Mammary epithelial cell (primary cell): ENCODE measurements at places on chromosomes 5 and 9. TPM values are rescaled to one million over a fixed set of nuclear protein-coding genes. Genes with fewer than 3 reads are reported as not detected.

THG1L gene
- 9.7 and 13.5 TPM in 2 replicates for total RNA-seq

ITGA2 gene
- 191 TPM for total RNA-seq

BAAT gene
- total RNA-seq, result 0.17 TPM

DCTN4 gene
- total RNA-seq, result 69.2 and 70.9 TPM in 2 replicates

DMRT3 gene
- not detected for total RNA-seq

ERBIN gene
- total RNA-seq, result 102 TPM

REXO4 gene
- 33.1 and 34.4 TPM in 2 replicates for total RNA-seq

PTGDS gene
- total RNA-seq, result 2.2 TPM

NAIP gene
- 5.2 and 5.7 TPM in 2 replicates for total RNA-seq

FAM81B gene
- not detected in 2 replicates for total RNA-seq

BTNL3 gene
- not detected for total RNA-seq

MLLT3 gene
- 8.8 TPM for total RNA-seq

ANKDD1B gene
- total RNA-seq, result 1.5 TPM

PCAT7 gene
- not detected in 2 replicates for total RNA-seq

PCDHGB2 gene
- total RNA-seq, result 1.7 TPM

AUH gene
- 10.9 and 17.4 TPM in 2 replicates for total RNA-seq

RANBP6 gene
- 23.3 TPM for total RNA-seq

DAB2IP gene
- 103 TPM for total RNA-seq

ACTBL2 gene
- total RNA-seq, result 0.16 TPM in 1 of 2 replicates, not detected in the other

CDKN2A gene
- total RNA-seq, result 26.5 TPM

SLC25A2 gene
- 0.17 TPM for total RNA-seq

CER1 gene
- not detected in 2 replicates for total RNA-seq

DRD1 gene
- total RNA-seq, result not detected

IFNK gene
- total RNA-seq, result not detected in 2 replicates

SLC6A3 gene
- not detected in 2 replicates for total RNA-seq

OGN gene
- not detected in 2 replicates for total RNA-seq

GABRA6 gene
- not detected for total RNA-seq

C9orf153 gene
- total RNA-seq, result 0.33 TPM

PCDHGA12 gene
- total RNA-seq, result 2.0 and 3.2 TPM in 2 replicates

HMCN2 gene
- total RNA-seq, result under 0.01 TPM

MARCOL gene
- total RNA-seq, result not detected

ACSL6 gene
- total RNA-seq, result 0.33 TPM

RAD50 gene
- total RNA-seq, result 29.8 TPM

FAT2 gene
- 137 TPM for total RNA-seq

IFNB1 gene
- total RNA-seq, result not detected in 2 replicates
